ENCODE measurements at places on chromosomes 4 and X.

DNA sequence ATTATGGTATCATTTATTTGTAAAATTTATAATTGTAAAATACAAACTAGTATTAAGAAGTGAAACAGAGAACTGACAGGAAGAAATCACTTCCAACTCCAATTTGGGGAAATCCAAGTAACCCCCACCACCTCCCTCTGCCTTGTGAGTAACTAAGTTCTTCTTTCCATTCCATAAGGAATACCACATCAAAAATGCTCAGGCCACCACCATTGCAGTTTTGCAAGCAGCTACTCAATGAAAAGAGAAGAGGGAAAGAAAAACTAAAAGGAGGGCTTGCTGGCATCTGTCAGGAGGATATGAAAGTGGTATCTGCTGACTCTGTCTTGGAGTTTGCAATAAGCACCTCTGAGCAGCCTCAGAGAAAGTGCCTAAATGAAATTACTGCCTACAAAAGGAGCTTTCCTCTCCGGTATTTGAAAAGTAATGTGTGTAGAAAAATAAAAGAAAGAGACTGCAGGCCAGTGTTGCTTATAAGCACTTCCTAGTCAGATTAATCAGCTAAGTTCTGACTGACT is 228.7 kb downstream of the OPHN1 start:
- no peak for DNase-seq

DNA sequence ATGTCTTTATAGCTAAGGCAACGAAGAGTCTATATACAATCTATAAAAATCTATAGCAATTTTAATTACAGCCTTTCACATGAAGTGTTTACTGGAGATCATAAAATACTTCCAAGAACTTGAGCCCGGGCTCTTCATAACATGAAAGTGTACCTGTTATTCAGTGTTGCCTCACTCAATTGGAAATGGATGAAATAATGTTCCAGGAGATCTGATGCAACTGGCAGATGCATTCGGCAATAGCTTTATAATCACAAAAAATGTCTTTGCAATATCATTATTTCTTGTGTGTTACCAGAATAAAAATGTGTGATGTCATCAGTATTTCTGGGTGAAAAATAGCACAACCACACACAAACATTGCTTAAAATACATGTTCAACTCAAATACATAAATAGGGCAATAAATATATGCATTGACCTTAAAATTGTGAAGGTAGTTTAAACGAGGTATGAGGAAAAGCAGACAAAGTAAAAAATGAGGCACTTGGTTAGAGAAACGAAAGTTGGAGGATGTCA is 1266.8 kb upstream of the PCDH7 start:
- no peak for DNase-seq

- no peak for DNase-seq
These were observed 33.5 kb downstream of the ARHGEF9 start for GRCh38 chrX:63751481-63751880.

DNA sequence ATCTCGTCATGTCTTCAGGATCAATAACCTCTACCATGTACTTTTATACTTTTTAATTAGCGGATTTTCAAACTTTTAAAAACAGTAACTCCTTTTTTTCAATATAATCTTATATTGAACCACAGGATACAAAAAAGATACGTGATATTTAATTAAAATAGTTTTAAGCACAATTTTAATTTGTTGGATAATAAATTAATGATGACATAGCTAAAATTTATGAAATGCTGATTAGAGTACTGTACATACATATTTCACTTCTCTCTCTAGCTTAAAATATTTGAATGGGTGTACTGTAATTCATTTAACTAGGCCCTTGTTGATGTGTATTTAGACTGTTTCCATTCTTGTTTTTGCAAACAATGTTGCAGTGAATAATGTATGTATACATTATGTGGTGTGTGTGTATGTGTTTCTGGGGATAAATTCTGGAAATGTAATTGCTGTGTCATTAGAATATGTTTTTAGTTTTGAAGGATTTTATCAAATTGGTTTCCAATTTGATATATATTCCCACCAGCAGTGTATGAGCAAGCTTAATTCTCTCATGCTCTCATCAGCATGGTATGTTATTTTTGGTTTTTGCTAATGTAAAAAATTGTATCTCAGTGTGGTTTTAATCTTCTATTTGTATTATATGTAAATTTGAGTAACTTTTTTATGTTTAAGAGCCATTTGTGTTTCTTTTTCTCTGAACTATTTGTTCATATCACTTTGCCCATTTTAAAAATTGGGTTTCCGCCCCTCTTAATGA is 66.4 kb downstream of the CDKL5 start:
- DNase-seq: no peak

- no peak for DNase-seq
These were observed 5.0 kb upstream of the UVSSA start for GRCh38 chr4:1342003-1342402.

GRCh38 chr4:77073106-77073809 is 2.5 kb downstream of the CCNI start:
- no peak for DNase-seq

DNA sequence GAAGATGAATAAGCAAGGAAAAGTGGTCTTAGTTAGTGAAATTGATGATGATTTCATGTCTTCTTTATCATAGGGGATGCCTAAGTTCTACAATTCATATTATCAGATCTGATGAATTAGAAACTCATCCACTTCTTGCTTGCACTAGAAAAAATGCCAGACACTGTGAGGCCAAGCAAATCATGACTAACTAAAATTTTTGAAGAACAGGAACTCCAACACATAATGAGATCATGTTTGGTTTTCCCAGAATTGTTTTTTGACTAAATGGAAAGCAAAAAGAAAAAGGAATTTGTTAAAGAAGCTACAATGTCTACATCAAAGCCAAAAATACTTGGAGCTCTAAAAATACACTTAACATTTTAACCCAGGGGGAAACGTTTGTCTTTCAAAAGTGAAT is 120.4 kb downstream of the ARSF start:
- no peak for DNase-seq

DNA sequence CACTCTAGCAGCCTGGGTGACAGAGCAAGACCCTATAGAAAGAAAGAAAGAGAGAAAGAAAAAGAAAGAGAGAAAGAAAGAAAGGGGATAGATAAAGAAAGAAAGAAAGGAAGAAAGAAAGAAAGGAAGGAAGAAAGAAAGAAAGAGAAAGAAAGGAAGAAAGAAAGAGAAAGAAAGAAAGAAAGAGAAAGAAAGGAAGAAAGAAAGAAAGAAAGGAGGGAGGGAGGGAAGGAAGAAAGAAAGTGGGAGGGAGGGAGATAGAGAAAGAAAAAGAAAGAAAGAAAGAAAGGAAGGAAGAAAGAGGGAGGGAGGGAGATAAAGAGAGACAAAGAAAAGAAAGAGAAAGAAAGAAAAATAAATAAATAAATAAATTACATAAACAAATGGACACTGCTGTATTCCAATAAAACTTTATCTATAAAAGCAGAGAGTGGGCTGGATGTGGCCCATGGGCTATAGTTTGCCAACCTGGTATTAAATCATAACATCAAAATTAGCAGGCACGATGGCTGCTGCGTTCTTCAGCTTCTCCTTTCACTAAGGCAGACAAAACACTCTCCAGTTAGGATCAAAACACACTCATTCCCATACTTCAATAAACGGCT is 165.0 kb downstream of the ZNF674 start:
- no peak for DNase-seq

DNA sequence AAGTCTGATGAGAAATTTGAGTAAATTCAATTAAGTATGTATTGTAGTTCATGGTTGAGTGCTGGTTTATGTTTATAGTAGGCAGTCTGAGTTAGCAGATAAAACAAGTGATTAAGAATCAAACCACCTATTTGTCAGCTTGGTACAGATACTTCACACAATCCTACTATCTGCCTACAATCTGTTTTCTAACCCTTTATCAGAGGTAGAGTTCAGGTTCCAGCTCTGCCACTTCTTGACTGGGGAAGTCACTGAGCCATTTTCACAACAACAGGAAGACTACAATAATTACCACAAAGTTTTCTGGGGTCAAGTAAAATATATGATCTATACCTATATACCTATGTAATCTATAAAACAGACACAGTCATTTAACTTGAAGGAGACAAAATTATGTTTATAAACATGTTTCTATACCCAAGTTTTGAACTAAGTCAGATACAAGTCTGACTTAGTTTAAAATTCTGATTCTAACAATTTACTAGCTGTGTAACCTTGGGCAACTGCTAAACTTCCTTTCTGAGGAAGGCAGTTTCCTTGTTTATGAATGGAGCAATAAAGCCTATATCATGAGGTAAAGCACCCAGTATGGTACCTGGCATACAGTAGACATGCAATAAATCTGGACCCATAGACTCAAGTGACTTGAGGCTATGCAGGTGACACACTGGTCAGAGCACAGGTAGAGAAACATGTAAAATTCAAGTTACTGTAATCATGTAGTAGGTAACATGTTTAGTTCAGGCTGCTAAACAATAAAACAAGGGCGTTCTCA is 37.2 kb upstream of the BDH2 start:
- DNase-seq: no peak

DNA sequence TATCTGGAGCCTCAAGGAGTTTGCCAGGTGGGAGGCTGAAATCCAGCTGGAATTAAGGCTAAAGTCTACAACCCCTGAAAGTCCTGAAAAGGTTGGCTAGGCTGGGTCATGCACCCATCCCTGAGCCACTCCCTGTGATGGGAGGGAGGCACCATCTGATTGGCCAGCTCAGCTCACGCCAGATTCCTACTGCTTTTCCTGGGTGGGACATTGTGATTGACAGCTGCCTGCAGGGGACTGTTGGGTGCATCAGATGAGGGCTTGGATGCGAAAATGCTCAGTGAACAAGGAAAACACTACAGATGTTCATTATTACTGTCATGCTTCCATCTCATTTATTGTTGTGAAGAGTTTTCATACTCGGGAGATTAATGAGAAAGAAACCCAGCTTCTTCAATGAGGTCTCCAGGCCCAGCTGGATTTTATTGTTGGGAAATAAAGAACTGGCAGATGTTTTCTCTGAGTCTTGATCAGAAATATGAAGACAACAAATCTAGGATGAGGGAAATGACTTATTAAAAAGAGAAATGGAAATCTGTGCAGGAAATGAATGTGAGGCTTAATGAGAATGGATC is 185.9 kb downstream of the STK32B start:
- no peak for DNase-seq

DNA sequence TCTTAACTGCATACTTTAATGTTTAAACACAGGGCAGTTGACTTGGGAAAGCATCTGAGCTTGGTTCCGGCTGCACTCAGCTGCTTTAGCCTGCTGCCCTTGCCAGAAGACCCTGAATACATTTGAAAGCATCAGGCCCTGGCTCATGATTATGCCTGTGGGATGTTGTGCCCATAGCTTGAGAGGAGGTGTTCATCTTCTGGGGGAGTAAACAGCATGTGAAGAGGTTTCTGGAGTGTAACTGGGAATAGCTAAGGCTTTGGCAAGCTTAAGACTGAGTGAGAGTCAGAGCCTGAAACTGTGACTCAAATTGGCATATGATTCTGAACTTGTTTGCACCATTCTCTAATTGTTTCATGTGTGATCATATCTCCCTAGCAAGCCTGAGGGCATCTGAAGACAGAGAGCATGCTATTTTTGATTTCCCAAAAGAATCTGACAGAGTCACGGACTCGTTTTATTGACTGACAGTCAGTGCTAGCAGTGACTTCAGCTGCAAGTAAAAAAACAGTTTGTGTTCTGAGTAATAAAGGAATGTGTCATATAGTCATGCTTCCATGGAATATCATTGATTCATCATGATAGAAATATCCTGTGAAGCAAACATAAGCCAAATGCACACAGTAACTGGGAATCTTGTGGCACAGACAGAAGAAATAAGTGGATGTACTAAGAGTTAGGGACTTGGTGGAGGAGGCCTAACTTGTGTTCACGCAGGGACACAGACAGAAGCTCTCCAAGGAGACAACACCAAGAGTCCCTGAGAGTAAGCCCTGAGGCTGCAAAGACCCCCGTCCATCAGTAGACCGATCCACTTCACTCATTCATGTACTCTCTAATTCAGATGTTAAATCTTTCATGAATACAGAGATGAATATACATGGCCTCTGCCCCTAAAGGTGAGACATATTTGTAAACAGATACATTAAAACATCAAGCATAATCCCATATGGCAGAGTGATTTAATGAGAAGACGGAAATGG is 100.7 kb downstream of the SYNPO2 start:
- DNase-seq: no peak

DNA sequence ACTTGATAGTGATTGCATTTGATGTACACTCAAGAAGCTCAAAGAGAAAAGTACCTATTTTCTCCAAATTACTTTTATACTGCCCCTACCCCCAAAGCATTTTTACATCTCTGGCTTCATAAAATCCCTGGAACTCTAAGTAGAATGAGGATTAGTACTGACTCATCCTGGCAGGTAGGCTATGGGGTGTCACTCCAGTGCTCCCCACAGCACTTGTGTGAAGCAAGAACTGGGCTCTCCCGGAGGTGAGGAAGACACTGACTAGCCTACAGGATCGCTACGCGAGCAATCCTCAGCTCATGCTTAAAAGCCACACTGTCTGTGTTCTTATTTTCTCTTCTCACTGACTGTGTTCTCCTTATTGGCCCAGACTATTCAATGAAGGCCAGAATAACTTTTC is 90.4 kb upstream of the NDP start:
- DNase-seq: no peak

GRCh38 chr4:86556791-86557415 is 37.2 kb upstream of the PTPN13 start:
- DNase-seq: no peak

GRCh38 chr4:96736352-96736889 is 896.5 kb downstream of the PDHA2 start:
- DNase-seq: no peak

GRCh38 chrX:99663136-99663535 is 746.9 kb downstream of the PCDH19 start:
- DNase-seq: no peak

GRCh38 chr4:55617587-55618197 is 18.4 kb downstream of the NMU start:
- no peak for DNase-seq

DNA sequence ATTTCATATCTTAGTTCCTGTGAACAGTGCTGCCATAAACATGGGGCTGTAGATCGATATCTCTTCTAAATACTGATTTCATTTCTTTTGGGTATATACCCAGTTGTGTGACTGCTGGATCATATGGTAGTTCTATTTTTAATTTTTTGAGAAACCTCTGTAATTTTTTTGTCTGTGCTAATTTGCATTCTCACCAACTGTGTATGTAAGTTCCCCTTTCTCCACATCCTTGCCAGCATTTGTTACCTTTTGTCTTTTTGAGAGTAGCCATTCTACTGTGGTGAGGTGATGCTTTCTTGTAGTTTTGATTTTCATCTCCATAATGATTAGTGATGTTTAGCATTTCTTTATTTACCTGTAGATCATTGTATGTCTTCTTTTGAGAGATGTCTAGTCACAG is 2086.5 kb upstream of the TENM3 start:
- DNase-seq: no peak

GRCh38 chr4:166896254-166896653 is 338.0 kb downstream of the SPOCK3 start:
- DNase-seq: no peak

DNA sequence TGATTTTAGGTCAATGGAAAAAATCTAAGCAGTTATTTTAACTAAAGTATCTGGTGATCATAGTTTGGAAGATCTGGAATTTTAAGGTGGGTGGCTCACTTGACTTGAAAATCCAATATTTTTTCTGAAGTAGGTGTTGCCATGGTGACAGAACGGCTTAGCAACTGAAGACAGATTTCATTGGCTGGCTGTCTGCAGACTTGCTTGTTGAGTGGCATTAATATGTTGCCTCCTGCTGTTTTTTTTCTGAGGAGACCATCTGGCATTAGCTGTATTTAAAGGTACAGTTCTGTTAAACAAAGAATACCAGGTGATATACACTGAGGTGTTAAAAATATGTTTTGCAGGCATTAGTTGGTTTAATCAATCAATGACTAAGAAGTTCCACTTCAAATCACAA is 19.8 kb downstream of the CPE start:
- no peak for DNase-seq

GRCh38 chr4:100081491-100081890 is 108.8 kb downstream of the DDIT4L start:
- DNase-seq: no peak

Measured in activated effector memory CD4-positive, alpha-beta T cell treated with anti-CD3 and anti-CD28 coated beads, Interleukin-2, amount 50 U/mL, for 16 hours (primary cell).